ENCODE measurements at places on chromosomes 2 and 18. TPM values are rescaled to one million over a fixed set of nuclear protein-coding genes. Genes with fewer than 3 reads are reported as not detected.
A peak's percentile ranks its signal among the peaks of the same experiment; 100 is the strongest.

GRCh38 chr2:138298900-138299299 lies 202.7 kb upstream of the SPOPL start:
- DNase-seq, result no peak

- peak; percentile 19 for DNase-seq
These were observed 17.0 kb upstream of the MAPRE2 start for GRCh38 chr18:35024196-35024595.

GRCh38 chr2:20796374-20796791 lies 26.5 kb downstream of the LDAH start:
- peak; percentile 58 for DNase-seq

DNA sequence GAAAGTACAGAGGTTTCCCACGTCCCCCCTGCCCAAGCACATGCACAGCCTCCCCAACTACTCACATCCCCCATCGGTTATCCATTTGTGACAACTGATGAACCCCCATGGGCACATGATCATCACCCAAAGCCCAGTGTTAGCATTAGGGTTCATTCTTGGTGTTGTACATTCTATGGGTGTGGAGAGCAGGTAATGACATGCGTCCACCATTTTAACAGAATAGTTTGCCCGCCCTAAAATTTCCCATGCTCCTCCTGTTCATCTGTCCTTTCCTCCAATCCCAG lies 74.3 kb downstream of the LONRF2 start:
- DNase-seq, result no peak

GRCh38 chr2:15040429-15041084 lies 408.0 kb downstream of the LRATD1 start:
- DNase-seq, result no peak

DNA sequence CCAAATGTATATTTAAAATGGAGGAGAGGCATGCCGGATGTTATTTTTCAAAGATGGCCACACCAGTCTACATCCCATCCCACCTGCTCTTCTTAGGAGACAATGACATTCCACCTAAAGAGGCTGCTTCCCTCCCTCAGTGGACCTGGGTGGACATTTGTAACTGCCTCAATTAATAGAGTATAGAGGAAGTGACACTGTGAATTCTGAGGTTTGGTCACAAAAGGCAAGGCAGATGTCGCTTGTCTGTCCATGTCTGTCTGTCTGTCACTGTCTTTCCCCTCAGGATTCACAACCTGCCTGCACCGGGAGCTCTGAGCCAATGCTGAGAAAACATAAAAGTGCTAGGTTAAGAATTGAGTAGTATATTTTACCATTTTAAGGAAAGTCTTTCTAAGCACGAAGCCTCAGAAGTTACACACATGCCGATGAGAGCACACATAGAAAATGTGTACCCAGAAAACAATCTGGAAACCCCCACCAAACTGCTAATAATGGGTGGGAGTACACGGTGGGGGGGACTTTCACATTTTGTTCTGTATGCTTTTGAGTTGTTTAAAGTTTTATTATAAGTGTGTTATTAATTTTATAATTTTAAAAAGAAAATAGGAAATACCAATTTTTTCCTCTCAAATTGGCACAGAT lies 21.0 kb downstream of the MIB1 start:
- no peak for DNase-seq

DNA sequence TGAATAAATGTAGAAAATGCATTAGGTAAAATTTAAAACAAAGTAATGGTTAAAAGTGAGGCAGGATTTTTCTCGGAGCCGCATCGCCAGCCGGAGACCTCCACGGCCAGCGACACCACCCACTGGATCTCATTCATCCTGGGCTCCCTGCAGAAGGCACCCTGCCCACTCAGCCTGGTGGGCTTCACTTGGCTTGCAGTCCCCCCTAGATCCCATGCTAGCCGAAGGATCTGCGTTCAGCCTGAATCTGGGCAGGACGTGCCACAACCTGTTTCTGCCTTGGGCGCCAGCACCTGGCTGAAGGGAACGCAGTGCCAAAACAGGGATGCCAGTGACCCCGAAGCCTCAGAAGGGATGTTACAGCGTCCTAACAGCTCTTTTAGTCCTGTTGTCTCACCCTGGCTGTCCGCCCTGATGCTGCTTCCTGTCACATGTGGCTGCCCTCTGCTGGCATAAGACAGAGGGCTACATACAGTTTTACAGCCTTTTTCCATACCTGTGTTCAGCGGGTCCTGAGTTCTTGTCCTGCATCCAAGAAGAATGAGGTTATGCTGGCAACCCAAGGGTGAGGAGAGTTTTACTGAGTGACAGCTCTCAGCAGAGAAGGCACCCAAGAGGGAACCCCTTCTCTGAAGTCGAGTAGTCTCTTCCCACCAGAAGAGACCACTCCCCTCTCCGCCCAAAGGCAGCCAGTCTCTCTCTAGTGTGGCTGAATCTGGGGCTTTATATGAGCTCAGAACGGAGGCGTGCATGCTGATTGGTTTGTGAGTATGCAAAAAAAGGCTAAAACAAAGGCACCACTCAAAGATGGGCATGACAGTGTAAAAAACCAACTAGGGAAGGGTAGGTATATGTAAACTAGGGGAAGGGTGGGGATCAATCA lies 173.1 kb upstream of the GYPC start:
- no peak for DNase-seq

GRCh38 chr2:203909261-203909967 lies 27.1 kb upstream of the ICOS start:
- DNase-seq, result peak; percentile 81

DNA sequence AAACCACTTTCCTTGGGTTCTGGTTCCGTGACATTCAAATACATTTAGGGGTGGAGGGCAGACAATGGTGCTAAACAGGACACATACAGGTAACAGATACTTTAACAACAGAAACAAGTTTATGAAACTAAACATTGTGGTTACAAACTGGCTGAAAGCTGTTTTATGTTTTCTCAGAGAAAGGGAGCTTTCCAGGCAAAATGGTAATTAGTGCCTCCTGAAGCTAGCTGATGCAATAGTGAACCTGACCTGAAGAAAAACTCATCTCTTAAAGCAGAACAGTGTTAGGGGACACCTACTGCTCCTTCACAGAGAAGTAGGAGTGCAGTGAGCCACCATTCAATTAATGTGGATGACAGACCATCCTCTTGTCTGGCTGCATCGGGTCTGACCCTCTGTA lies 138.9 kb downstream of the CCDC148 start:
- no peak for DNase-seq

DNA sequence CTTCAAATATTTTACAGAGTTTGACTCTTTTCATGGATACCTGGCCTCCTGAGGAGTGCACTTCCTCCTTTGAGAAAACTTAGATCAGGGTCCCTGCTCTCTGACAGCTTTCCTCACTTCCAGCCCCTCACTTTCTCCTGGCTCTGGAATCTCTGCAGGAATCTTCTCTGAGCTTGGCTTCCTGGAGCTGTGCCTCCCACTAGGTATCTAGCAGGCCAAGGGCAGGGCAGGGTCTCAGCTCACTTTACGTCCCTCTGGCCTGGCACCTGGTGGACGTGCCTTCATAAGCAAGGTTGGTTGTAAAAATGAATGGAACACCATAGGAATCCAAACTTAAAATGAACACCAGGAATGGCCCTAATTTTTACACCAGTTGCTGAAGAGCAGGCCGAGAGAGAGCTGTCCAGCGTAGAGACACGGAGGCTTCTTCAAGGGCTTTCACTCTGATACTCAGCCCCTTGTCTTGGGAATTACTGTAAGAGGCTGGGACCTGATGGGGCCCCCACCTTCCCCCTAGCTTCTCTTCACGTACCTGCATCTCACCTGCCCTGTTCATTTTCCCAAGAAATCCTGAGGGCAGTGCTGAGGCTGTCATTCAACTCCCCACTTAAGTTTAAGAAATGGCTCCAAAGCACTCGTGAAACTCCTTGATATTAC lies 426.9 kb upstream of the ID2 start:
- DNase-seq, result no peak

- peak; percentile 76 for DNase-seq
These were observed 144.6 kb upstream of the SETBP1 start for GRCh38 chr18:44536046-44536445.

DNA sequence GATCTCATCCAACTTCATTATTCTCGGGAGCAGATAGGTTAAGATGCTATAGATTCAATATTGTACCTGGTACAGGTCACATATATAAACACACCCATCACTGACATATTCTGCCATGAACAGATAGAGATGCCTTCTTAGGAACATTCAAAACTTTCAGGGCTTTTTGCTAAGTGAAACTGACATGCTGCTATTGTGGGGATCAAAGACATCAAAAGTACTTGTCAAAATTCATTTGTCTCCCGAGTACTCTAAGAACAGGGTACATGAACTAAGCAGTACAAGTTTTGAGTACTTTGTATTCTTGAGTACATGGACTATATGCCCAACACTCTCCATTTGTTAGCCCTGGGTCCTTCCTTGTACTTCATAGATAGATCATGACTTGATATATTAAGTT lies 173.5 kb downstream of the FSHR start:
- DNase-seq, result no peak

The NRP2 gene
- 14.9 TPM for total RNA-seq

The KLHL29 gene
- total RNA-seq, result 3.2 TPM

The CREG2 gene
- total RNA-seq, result 2.4 TPM
